Stimulated activated CD8-positive, alpha-beta memory T cell treated with anti-CD3 and anti-CD28 coated beads, Interleukin-12 subunit alpha, Interleukin-12 subunit beta, amount 100 ng/mL, for 4 hours (primary cell): ENCODE measurements at places on chromosomes 11 and 22.

- DNase-seq: no peak
Measured at GRCh38 chr11:72569966-72570892, 104.0 kb downstream of the PDE2A start.

GRCh38 chr11:131977854-131978253 is 607.4 kb downstream of the NTM start:
- DNase-seq: no peak

GRCh38 chr22:38429499-38430068 is 25.4 kb downstream of the KCNJ4 start:
- no peak for DNase-seq

DNA sequence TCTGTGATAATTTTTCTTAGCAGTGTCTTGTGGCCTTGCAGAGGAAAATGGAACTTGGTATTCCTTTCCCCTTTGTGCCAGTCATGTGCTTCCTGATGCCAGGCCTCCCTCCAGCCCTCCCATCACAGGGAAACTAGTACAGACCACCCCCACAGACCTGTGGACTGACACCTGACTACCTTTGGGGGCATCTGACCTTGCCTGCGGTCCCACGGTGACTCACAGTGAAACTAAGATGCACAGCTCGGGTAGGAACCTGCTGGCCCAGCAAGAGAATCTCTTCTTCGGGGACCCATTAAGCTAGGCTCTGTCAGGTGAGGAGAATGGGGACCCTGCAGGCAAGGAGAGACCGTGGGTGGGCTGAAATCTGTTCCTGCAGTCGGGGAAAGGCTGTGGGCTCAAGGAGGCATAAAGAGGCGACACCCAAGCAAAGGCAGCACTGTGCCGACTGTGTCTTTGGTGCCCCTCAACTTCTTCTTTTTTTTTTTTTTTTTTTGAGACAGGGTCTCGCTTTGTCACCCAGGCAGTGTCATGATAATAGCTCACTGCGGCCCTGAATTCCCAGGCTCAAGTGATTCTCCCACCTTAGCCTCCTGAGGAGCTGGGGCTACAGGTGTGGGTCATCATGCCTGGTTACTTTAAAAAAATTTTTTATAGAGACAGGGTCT is 20.8 kb upstream of the PEX26 start:
- DNase-seq: no peak

GRCh38 chr11:86869966-86870570 is 69.7 kb downstream of the PRSS23 start:
- DNase-seq: no peak

DNA sequence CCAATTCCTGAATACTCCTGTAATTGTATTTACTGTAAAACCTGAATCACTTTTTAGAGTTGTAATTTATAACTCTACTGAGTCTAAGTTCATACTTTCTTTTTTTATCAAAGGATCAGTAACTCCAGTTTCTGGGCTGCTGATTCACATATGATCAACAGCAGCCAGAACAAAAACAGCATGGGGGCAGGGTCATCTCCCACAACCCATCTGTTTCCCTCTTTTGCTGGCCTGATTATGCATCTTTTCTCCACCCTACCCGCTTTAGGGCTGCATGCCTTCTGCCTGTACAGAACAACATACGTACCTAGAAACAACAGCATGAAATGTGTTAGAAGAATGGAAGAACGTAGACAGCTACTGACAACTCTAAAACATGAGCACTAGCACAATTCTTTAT is 76.0 kb downstream of the MRTFA start:
- DNase-seq: no peak

GRCh38 chr11:77207618-77208313 is 79.7 kb downstream of the MYO7A start:
- DNase-seq: no peak
